Activated CD8-positive, alpha-beta memory T cell treated with anti-CD3 and anti-CD28 coated beads for 4 hours (primary cell): ENCODE measurements at places on chromosomes 6 and 20.

GRCh38 chr20:61701401-61701800, 364.3 kb downstream of the TAF4 start:
- no peak for DNase-seq

DNA sequence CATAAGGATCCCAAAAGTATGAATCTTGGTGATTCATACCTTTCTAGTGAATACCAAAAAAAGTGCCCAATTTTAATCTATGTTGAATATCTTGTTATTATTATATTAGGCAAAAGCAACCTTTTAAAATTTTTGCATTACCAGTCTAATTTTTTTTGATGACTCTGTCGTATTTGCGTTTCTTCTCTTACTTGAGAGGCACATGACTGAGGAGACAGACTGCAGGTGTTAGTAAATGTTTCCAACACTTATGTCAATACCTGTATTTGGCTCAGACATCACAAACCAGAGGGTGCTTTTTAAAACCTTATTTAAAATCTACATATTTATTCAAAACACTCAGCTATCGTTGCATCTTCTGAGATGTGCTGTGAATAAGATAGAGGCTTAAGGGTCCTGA, 27.1 kb downstream of the ID4 start:
- no peak for DNase-seq

DNA sequence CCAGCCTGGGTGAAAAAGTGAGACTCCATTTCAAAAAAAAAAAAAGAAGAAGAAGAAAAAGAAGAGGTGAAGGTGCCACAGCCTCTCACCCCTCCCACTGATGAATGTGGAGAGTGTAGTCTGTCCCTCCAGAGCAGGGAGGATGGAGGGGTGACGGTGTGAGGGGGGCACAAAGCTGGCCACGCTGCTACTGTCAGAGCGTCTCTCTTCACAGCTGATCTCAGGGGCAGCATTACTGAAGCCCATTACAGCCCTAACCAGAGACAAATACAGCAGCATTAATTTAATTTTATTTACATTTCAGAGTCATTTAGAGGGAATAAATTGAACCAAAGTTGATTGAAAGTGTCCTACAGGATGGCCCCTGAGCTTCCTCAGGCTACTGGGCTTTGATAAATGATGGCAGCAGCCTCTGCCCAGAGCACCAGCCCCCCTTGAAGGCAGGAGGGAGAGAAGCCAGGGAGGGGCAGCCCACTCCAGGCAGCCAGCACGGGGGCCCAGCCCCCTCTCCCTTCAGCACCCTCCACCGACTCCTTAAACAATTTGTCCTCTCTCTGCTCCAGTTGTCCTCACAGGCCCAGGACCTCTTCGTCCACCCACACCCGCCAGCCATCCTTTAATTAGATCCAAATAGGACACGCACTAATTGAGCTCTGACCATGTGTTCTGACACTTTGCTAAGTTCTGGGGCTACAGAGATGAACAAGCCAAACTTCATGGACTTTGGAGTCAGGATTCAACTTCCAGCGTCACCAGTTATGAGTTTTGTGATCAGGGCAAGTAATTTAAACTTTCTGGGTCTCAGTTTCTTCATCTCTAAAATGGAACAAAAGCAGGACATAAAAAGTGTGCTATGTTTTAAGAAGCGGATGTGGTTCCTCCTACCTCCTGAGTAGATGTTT, 18.6 kb upstream of the ZFAND3 start:
- DNase-seq, result no peak

- no peak for DNase-seq
Observed at GRCh38 chr20:23551786-23552185, 16.5 kb downstream of the CST9L start.

GRCh38 chr20:11246251-11246775, 572.5 kb upstream of the JAG1 start:
- no peak for DNase-seq

DNA sequence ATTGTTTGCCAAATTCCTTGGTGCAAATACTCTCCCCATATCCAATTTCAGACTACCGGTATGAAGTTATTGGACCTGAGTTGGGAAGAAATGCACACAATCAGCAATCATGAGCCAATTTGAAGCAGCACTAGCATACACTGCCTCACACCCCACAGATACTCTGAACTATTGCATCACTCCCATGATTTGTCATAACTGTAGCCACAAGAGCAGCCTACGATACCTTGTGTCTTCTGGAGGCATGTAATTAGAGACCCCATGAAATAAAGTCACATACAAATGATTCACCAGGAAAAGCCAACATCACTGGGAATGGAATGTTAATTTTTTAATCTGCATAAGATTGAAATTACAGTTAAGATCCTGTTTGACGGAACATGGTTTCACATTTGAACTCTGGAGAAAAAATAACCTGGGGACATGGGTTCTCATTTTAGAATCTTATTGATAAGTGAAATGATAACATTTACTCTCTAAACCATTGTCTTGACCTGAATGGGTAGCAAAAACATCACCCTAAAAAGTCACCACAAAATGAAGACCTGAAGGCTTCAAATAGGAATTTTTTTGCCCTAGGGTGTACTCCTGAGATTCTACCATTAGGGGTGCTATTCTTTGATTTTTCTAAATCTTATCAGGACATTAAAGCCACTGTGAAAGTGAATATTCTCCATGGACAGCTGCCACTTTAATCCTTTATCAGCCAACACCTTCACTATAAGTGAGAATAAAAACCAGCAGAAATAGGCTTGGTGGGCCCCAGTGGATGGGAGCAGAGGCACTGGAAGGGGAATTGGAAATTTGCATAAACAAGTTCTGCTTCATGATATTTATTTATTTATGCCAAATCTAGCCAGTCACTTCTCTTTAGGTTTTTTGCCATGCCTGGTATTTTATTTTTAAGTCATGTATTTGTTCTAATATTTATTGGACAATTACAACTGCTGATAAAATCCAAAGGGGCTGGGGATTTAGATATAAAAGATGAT, 34.5 kb upstream of the HBS1L start:
- DNase-seq, result no peak

DNA sequence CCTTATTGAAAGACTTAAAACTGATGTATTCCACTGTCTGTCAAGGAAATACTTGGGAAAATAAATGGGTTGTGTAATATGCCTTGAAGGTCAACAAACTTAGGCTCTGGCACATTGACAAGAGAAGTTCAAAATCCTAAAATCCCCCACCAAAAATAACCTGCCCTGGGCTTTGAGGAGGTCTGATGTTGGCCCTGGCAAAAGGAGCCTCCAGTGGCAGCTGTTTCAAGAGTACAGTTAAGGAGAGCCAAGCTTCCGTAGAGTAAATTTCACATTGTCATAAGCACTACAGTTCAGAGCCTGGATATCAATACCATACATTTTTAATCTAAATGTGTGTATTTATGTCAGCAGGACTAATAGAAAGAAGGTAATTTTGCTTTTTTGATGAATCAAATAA, 282.7 kb downstream of the EYA4 start:
- no peak for DNase-seq

DNA sequence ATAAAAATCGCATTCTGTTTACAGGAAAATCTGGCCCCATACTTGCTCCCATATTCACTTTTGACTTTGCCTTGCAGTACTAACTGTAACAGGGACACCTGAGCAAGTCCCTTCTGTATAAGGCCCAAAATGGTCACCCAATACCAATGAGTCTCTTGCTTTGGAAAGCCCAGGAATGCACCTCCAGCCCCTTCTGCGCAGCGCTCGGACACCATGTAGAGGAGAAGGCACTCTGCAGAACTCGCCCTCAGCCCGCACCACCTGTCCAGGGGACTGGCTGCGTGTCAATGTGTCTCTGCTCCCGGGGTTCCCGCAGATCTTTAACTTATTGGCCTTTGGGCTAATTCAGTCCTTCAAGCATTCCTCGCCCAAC, 746 bp upstream of the PRND start:
- DNase-seq, result no peak

GRCh38 chr20:14336686-14337085, 726 bp downstream of the FLRT3 start:
- no peak for DNase-seq

DNA sequence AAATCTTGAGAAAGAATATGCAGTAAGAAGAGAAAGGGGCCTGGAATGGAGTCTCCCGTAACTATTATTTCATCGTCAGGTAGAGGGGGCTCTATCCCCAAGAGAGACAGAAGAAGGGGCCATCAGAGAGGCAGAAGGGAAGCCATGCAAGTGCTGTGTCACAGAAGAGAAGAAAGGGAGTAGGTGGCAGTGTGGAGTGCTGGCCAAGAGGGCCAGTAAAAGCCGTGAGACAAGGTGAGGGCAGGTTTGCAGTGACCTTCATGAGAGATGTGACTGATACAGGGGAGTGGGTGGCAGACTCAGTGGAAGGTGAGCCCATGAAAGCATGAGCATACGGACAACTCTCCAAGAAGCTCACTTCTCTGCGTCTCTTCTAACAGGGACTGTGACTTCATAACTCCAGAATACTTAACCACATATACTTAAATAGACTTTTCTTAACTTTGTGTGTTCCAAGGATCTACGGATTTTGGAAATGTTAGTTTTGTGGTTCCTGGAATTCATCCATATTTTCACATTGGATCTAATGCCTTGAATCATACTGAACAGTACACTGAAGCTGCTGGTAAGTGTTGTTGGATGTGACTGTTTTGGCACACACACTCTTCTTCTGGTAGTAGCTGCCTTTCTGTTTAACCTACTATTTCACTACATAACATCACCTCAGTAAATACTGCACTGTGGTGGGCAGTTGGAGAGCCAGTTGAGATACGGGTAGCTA, 15.6 kb downstream of the PM20D2 start:
- no peak for DNase-seq
